Fibroblast of skin of right quadriceps (primary cell): ENCODE measurements at places on chromosomes 13 and 19.

GRCh38 chr19:16908759-16909158, 20.0 kb downstream of the F2RL3 start:
- DNase-seq, result no peak

DNA sequence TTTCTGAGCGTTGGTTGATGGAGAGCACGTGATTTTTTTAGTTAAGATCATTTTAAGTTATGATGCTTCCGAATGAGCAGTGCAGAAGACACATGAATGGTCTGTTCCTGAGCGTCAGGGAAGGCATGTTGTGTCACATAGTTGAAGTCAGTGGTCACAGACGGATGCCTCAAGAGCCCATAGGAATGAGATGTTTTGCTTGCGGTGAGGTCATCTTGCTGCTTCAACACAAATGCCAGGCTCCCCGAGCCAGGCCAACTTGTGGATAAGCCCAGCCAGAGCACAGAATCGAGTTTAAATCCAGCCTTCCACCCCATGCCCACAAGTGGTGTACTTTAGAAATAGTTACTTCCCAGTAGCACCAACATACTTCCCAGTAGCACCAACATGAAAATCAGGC, 5.4 kb downstream of the UPF3A start:
- peak; percentile 25 for DNase-seq

- DNase-seq, result no peak
Measured at GRCh38 chr13:110233951-110234280, 73.0 kb downstream of the COL4A1 start.

DNA sequence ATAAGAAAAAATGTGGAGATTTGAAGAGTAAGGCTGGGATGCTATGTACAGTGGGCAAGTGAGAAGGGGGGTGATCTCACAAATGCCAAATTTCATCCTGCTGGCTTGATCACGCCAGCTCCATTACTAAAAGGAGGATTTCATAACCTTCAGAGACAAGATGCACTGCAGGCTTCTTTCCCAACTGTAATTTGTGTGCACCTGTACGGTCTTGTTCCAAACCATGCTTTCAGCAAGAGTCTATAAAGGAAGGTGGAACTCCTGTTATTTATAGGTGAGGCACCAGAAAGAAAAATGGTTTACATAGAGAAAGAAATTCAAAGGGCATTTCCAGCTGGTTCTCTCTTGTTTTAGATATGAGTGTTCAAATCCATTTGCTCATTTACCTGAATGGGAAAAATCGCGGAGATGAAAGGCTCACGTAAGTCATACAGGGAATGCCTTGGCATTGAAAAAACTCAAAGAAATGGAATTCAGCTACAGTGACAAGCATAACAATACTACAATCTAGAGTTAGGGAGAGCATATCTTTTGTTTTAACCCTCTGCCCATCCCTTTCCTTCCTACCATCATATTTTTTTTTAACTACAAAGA, 13.3 kb downstream of the EFNB2 start:
- no peak for DNase-seq

GRCh38 chr13:110387451-110388107, 80.5 kb downstream of the COL4A2 start:
- DNase-seq, result peak; percentile 57

- DNase-seq, result no peak
Measured at GRCh38 chr19:3319643-3320353, 46.6 kb upstream of the NFIC start.

GRCh38 chr13:75792526-75793187, 156.5 kb downstream of the LMO7 start:
- DNase-seq, result no peak

DNA sequence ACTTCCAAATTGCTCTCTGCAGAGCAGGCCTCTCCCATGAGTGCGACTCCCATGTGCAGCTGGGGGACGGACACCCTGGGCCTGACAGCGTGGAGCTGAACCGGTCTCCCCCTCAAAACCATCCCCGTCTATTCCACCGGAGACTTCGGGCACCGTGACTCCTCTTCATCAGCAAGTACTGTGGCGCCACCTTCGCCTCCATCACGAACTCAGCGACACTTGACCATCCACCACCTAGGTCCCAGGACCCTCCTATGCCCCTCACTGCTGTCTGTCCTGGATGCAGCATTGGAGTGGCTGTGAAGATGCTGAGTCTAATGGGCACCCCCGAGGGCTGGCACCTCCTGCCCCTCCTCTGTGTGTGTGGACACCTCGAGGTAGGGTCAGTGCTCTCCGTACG, 20.6 kb downstream of the CILP2 start:
- no peak for DNase-seq

GRCh38 chr13:46810440-46810839, 13.5 kb upstream of the ESD start:
- no peak for DNase-seq

- no peak for DNase-seq
Measured at GRCh38 chr19:56295531-56296455, 18.8 kb downstream of the ZSCAN5A start.

DNA sequence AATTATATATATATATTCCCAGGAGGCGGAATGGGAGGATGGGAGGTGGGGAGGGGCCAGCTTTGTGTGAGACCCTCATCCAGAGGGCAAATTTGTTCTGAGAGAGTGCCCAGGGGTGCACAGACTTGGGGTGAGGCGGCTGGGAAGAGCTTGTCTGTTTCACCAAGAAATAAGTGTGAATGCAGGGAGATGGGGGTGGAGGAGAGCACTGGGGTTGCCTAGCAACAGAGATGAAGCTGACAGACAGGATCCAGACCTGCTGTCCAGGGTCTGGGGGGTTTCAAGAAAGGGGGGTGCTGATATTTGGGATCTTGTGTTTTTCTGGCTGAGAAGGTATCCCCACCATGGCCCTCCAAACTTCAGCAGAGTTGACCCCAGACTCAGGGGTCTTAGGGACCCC, 18.6 kb upstream of the TNFAIP8L1 start:
- DNase-seq, result no peak

DNA sequence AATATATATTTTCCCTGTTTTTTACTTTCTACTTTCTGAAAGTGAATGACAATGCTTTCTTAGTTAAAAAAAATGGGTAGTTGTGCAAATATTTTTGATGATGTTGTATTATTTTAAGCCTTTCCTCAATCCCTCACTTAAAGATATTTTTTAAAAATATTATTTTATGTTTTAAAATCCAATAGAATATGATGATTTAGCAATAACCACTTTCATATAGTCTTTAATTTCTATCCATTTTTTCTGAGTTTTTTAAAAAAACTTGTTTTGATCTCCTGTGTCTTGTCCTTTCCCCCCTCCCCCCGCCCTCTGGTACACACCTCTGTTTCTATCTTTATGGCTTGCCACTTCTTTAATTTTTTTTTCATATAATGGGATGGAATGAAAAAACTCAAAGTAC, 362.0 kb upstream of the SLITRK6 start:
- DNase-seq, result no peak

DNA sequence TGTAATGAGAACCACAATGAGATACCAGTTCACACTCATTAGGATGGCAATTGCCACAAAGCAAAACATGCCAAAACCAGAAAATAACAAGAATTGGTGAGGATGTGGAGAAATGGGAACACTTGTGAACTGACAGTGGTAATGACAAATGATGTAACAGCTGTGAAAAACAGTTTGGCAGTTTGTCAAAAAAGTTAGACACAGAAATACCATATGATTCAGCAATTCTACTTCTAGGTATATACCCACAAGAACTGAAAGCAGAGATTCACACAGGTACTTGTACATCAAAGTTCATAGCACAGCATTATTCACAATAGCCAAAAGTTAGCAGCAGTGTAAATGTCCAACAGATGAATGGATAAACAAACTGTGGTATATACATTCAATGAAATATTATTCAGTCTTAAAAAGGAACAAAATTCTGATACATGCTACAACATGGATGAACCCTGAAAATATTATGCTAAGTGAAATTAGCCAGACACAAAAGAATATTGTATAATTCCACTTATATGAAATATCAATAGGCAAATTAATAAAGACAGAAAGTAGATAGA, 96.5 kb downstream of the UGGT2 start:
- DNase-seq, result peak; percentile 13

GRCh38 chr19:29537181-29537580, 11.4 kb downstream of the VSTM2B start:
- no peak for DNase-seq

- no peak for DNase-seq
Measured at GRCh38 chr13:33543089-33543459, 257.5 kb upstream of the STARD13 start.

GRCh38 chr13:66927562-66927961, 302.6 kb downstream of the PCDH9 start:
- no peak for DNase-seq
